ENCODE measurements at places on chromosomes 4 and X.

DNA sequence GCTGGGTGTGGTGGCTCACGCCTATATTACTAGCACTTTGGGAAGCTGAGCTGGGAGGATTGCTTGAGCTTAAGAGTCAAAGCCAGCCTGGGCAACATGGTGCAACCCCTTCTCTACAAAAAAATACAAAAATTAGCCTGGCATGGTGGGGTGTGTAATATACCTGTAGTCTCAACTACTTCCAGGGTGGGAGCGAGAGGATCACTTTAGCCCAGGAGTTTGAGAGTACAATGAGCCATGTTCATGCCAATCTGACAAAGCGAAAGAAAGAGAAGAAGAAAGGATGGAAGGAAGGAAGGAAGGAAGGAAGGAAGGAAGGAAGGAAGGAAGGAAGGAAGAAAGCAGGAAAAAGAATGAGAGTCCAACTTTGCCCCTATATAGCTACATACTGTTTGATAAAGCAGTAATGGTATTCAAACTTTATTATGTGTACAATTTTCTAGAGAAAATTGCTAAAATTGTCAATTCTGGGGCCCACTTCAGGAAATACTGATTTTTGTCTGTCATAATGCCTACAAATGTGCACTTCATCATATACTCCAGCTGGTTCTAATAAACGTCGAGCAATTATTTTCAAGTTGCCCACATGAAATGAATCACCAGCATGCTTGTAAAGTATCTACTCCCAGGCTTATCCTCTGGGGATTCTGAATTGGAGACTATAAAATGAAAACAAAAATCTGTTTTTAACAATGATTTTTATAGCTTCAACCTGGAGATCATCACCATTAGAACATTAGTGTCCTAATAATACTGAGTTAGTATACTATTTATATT, 132.3 kb downstream of the NDST4 start:
- H3K4me1 ChIP-seq = no peaks in the 10 kb centered on the region
- H3K4me3 ChIP-seq = no peak overlapping the region
- H3K27me3 ChIP-seq = no peaks in the 10 kb centered on the region
- no peak for DNase-seq
- H3K27ac ChIP-seq = no peak overlapping the region

- no peaks in the 10 kb centered on the region for H3K4me1 ChIP-seq
- H3K27ac ChIP-seq = no peak overlapping the region
- no peak for DNase-seq
- peak overlapping the region; percentile 45 for H3K4me3 ChIP-seq
Observed at GRCh38 chrX:86148594-86148993, 343 bp downstream of the DACH2 start.

- H3K4me1 ChIP-seq = no peaks in the 10 kb centered on the region
- H3K36me3 ChIP-seq = no peaks in the 10 kb centered on the region
- H3K27me3 ChIP-seq = no peaks in the 10 kb centered on the region
- H3K4me3 ChIP-seq = no peak overlapping the region
- no peak overlapping the region for H3K27ac ChIP-seq
Observed at GRCh38 chrX:135437867-135438733, 16.4 kb downstream of the SMIM10L2A start.

- no peak within 1 kb of the TSS for H3K27ac ChIP-seq
- no peaks in the 10 kb centered on the region for H3K36me3 ChIP-seq
- H3K4me3 ChIP-seq = peak within 1 kb of the TSS; percentile 83
- DNase-seq = peak; percentile 75
- H3K4me1 ChIP-seq = no peaks in the 10 kb centered on the region
Observed at GRCh38 chr4:169611991-169612870, at the start of gene NEK1. Gene NEK1 (minus strand): TSS chr4:169612583. CDS start chr4:169602630, 9,953 bp downstream.

DNA sequence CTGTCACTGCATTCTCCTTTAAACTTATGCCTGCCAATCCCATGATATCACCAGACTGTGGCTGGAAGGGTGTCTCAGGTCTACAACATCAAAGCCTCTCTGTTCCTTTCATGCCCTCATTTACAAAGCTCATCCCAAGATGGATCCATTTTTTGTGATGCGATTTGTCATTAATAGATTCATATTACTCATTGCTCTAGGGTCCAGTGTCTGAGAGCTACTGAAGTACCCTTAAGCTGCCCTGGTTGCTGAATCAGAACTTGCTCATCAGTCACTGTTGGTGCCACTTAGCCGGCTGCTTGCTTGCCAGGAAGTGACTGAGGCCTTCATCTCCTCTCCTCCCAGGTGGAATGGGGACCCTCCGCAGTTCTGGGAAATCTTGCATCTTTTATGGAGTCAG, 395.5 kb upstream of the BOD1L1 start:
- DNase-seq = no peak
- H3K4me1 ChIP-seq = no peaks in the 10 kb centered on the region
- H3K36me3 ChIP-seq = no peaks in the 10 kb centered on the region
- no peaks in the 10 kb centered on the region for H3K27me3 ChIP-seq
- no peak overlapping the region for H3K27ac ChIP-seq
- no peak overlapping the region for H3K4me3 ChIP-seq

- no peak for DNase-seq
- no peak overlapping the region for H3K4me3 ChIP-seq
- no peaks in the 10 kb centered on the region for H3K27me3 ChIP-seq
Observed at GRCh38 chr4:112975567-112976355, 73.7 kb upstream of the ANK2 start.

- H3K36me3 ChIP-seq = no peaks in the 10 kb centered on the region
- no peak overlapping the region for H3K27ac ChIP-seq
- H3K4me1 ChIP-seq = no peaks in the 10 kb centered on the region
- no peak overlapping the region for H3K4me3 ChIP-seq
- DNase-seq = no peak
- 0 out of 2 replicates have a peak, but pooled peaks cover 2% of the 10 kb centered on the region for H3K27me3 ChIP-seq
Observed at GRCh38 chr4:182420189-182420588, 177.0 kb downstream of the TENM3 start.

- H3K36me3 ChIP-seq = no peaks in the 10 kb centered on the region
- no peak overlapping the region for H3K4me3 ChIP-seq
- H3K27me3 ChIP-seq = no peaks in the 10 kb centered on the region
- no peak overlapping the region for H3K27ac ChIP-seq
Observed at GRCh38 chr4:34250562-34250961, 1993.8 kb downstream of the ARAP2 start.

DNA sequence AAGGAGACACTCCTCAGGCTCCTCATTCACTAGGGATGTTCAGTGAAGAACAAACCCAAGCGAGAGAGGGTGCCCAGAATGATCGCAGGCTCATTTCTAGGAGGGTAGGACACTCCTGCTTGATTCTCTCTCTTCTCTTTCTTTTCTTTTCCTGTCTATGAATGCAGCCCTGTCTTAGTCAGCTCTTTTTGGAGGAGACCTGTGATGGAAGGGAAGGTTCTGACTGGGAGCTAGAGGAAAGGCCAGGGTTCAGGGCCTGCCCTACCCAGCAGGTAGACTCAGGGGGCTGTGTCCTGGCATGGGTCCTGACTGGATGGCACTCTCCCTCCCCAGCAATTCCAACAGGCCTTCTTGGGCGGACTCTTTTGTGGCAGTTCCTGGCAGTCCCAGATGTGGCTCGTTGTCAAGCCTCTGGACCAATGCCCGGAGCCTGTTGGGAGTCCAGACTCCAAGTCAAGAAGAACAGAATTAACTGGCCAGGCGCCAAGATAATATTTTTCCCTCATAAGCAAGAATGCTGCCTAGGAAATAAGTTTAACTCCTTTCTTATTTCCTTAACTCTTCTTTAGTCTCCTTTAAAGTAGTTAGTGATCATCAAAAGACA, 139.4 kb upstream of the SCML1 start:
- no peak for DNase-seq
- H3K27ac ChIP-seq = no peak overlapping the region
- H3K4me1 ChIP-seq = no peaks in the 10 kb centered on the region
- no peaks in the 10 kb centered on the region for H3K36me3 ChIP-seq
- no peak overlapping the region for H3K4me3 ChIP-seq

GRCh38 chr4:1459081-1459721, 53.0 kb upstream of the NKX1-1 start:
- no peak overlapping the region for H3K4me3 ChIP-seq
- no peaks in the 10 kb centered on the region for H3K36me3 ChIP-seq
- no peaks in the 10 kb centered on the region for H3K27me3 ChIP-seq
- DNase-seq = no peak
- H3K4me1 ChIP-seq = peaks cover 6% of the 10 kb centered on the region
- H3K27ac ChIP-seq = no peak overlapping the region

DNA sequence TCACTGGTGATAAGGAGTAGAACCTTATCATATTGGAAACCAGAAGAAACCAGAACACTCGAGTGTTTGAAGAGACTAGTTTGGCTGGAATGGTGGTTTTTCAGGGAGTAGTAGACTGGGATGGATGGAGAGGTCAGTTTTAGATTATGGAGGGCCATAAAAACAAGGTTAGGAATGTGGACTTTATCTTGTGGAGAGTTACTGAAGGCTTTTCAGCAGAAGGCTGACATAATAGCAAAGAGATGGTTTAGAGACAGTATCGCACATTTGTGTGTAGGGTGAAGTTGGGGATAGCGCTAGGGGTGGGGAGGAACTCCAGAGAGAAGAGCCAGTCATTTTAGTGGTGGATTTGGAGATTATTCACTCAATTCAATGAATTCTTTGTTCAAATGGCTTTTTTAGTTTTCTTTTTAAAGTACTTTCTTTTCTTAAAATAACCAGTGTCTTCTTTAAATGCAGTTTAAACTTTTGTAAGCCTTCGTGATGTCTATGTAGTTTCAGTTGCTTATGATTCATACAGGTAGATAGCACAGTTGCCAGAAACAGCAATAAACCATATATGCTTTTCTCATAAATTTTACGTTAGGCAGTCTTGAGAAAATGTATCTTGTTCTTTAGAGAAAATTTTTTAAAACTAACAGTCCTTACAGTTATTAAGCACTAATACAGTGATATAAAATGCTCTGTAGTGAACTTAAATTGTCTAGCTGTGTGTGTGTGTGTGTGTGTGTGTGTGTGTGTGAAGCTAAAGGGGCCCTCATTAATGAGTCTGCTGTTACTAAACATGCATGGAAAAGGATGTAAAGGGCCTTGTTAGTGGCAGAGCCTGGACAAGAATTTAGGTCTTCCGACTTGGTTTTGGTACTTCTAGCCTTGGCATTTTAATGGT, 3.8 kb downstream of the ARHGAP10 start:
- H3K4me1 ChIP-seq = peaks cover 3% of the 10 kb centered on the region
- H3K4me3 ChIP-seq = no peak overlapping the region
- H3K36me3 ChIP-seq = no peaks in the 10 kb centered on the region
- no peak overlapping the region for H3K27ac ChIP-seq

- H3K27me3 ChIP-seq = no peaks in the 10 kb centered on the region
- H3K4me1 ChIP-seq = no peaks in the 10 kb centered on the region
- no peak overlapping the region for H3K27ac ChIP-seq
- peaks cover 14% of the 10 kb centered on the region for H3K36me3 ChIP-seq
- H3K4me3 ChIP-seq = no peak overlapping the region
Observed at GRCh38 chrX:21975812-21976211, 35.3 kb downstream of the SMS start.

- no peaks in the 10 kb centered on the region for H3K4me1 ChIP-seq
- DNase-seq = no peak
- H3K36me3 ChIP-seq = no peaks in the 10 kb centered on the region
- H3K27me3 ChIP-seq = no peaks in the 10 kb centered on the region
- no peak overlapping the region for H3K4me3 ChIP-seq
- no peak overlapping the region for H3K27ac ChIP-seq
Observed at GRCh38 chrX:124467202-124467601, 120.8 kb downstream of the SH2D1A start.

DNA sequence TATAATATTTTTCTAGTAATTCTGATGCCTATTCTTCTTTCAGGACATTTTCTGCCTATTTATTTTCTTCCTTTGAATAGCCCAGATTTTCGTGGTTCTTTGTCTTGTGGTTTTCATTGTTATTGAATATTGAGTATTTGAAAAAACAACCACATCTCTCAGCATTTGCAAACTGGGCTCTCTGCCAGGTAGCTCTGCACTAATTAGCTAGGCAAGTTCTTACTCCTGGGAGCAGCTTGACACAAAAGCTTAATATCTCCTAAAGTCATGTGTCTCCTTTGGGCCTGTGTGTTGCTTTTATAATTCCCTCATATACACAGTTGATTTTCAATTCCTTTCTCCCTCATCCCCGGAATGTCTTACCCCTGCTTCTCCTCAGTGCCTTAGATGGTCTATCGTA, 413.5 kb upstream of the GRIA3 start:
- no peak overlapping the region for H3K4me3 ChIP-seq
- DNase-seq = no peak
- H3K27ac ChIP-seq = no peak overlapping the region

DNA sequence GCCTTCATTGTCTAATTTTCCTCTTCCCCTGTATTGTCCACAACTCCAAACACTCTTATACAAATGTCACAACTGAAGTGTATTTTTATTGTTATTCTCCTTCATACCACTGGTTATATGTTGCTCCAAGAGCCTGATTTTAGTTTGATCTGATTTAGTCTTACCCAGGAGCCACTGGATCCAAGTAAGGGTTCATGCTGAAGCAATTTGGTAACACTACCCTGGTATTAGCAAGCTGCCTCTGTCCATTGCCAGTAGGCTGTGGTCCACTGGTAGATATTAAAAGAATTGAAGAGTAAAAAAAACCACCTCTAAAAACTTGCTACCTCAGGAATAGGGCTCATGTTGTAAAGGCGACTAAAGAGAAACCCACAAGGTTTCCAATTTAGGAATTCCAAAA, 41.2 kb downstream of the AMOT start:
- H3K4me1 ChIP-seq = no peaks in the 10 kb centered on the region
- H3K27ac ChIP-seq = no peak overlapping the region
- H3K27me3 ChIP-seq = no peaks in the 10 kb centered on the region
- DNase-seq = no peak
- no peaks in the 10 kb centered on the region for H3K36me3 ChIP-seq
- no peak overlapping the region for H3K4me3 ChIP-seq

GRCh38 chrX:105460376-105460775, 239.9 kb upstream of the TEX13A start:
- no peak for DNase-seq
- H3K36me3 ChIP-seq = no peaks in the 10 kb centered on the region
- no peaks in the 10 kb centered on the region for H3K27me3 ChIP-seq

DNA sequence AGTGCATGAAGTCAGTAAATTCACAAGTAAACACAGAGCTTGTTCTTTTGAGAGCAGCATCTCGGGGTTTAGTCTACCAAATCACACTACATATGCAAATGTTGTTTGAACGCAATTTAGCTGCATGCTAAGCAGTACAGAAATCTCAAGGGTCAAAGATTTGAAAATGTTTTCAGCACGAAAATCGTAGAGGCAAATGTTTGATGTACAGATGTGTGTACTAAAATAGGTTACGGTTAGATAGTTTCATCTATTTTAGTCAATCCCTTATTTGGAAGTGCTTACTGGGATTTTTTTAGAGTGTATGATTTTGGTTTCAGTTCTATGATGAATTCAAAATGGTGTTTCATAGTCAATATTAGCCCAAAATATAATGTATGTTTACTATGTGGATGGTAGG, 1928.2 kb upstream of the TENM3 start:
- H3K27ac ChIP-seq = no peak overlapping the region
- H3K4me3 ChIP-seq = no peak overlapping the region
- no peaks in the 10 kb centered on the region for H3K27me3 ChIP-seq
- DNase-seq = no peak
- no peaks in the 10 kb centered on the region for H3K4me1 ChIP-seq
